SJCRH30 (cell line): ENCODE measurements at places on chromosomes 6 and 20.

DNA sequence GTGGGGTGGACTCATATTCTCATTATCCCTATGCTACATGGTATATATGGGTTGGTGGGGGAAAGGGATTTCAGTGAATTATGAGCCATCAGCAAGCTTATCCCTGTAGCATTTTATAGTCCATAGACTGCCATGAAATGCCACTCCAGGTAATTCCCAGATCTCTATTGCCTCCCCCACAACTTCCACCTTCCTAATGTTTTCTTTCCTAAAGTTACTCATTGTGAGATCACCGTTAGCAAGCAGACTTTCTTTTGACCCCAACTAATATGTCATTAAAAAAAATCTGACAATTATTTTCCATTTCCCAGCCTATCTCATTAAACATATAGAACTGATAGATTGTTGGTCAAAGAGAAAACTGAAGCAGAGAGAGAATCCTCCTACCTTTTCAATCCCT is 40.7 kb upstream of the TBX18 start:
- DNase-seq, result no peak

- DNase-seq, result peak; percentile 30
These were observed 4.5 kb downstream of the TP53INP2 start for GRCh38 chr20:34708621-34709043.

- DNase-seq, result peak; percentile 34
These were observed 256.5 kb downstream of the TRDN start for GRCh38 chr6:123380257-123380656.

DNA sequence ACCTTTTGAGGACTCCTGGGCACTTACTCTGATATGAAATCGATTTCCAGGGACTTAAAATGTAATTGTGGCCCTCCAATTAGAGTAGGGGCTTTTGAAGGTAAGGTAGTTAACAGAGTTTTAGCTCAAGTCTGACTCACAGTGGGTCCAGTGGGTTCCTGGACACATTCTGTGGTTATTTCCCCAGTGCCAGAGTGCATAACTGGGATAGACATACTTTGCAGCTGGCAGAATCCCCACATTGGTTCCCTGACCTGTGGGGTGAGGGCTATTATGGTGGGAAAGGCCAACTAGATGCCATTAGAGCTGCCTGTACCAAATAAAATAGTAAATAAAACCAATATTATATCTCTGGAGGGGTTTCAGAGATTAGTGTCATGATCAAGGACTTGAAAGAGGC is 243.8 kb upstream of the EPHA7 start:
- DNase-seq, result no peak

GRCh38 chr20:15406072-15406471 is 1068.7 kb upstream of the FLRT3 start:
- DNase-seq, result no peak

DNA sequence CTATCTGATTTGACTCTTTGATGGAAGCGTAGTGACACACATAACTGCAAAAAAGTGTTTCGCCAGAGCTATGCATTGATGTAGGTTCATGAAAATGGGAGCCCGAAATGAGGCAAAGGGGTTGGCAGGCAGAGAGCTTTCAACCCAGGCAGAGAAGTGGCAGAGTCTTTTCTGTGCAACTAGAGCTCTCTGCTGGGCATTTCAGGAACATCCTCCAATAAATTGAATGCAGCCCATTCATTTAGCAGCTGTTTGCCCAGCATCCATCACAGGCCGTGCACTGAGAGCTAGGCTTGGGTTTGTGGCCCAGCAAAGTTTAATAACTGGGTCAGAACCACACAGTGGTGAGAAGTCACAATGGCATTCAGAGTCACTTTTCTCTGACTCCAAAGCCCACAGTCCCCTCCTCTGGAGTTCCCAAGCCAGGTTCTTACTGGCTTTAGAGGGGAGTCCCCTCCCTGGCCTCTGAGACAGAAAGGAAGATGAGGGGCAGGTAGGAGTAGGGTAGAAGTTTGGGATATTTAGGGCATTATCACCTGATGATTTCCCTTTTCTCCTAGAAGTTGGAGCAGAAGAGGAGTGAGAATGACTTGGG is 31.8 kb upstream of the ELMO2 start:
- DNase-seq, result peak; percentile 82

DNA sequence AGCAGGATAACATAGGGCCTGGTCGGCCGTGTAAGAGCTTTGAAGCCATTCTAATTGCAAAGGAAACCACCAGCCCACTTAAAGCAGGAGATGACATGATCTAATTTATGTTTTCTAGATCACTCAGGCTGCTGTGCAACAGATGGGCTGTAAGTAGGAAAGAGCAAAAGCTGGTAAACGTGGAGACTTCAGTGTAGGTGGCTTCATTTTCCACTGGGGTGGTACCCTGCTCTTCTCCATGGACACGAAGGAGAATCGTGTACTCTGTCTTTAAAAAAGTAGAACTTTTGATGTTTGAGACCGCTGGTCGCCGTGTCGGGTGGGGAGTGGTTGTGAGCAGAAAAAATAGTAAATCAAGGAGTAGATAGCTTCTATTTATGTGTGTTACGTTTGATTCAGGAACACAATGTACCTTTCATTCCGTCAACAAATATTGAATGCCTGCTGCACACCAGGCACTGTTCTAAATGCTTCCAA is 6.4 kb downstream of the CASS4 start:
- DNase-seq, result no peak

- no peak for DNase-seq
These were observed 68.6 kb downstream of the MTFR2 start for GRCh38 chr6:136181512-136181833.

DNA sequence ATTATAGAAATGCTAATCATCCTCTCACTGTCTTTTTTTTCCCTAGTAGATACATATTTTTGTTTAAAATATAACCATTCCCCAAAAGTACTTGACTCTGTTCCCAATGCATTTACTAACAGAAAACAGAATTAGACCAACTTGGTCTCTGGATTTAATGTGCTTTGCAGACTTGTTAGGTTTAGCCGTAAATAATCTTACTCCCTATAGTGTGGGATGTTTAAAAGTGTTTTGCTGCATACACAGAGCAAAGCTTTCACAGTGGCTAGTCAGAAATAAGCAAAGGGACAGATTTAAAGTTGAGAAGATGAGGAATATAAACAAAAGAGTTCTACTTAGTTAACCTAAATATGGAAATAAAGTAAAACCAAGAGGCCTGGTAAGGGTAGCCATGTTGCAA is 527.5 kb downstream of the HDGFL1 start:
- DNase-seq, result no peak

DNA sequence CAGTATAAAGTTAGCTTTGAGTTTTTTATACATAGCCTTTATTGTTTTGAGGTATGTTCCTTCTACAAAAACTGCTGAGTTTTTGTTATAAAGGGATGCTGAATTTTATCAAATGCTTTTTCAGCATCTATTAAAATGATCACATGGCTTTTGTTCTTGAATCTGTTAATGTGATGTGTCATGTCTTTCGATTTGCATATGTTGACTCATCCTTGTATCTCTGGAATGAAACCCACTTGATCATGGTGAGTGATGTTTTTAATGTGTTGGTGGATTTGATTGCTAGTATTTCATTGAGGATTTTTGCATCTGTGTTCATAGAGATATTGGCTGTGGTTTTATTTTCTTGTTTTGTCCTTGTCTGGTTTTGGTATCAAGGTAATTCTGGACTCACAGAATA is 24.7 kb upstream of the BLCAP start:
- no peak for DNase-seq

DNA sequence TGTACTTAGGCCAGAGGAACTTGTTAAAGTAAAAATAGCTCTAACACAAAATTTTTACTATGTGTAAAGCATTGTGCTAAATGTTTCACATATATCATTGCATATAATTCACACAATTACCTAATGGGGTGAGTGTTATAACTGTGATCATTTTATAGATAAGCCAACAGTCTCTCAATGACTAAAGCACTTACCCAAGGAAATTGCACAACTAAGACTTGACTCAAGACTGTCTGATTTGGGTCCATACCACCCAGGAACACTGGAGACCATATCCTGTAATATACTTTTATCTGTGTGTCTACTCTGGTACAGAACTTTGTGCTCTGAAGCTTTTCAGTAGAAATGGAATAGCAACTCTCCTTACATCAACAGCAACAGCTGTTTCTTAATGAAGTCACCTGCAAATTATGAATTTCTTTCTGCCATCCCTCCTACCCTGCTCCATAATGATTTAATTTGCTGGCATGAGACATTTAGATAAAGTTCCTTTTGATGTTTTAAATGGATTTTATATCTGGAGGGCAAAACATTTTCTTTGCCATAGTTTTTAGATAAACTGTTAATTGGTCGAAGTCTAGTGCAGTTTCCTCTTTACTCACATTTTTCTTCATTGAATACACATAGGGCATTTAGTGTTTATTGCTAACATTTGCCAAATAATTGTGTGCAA is 47.5 kb downstream of the TSPYL4 start:
- DNase-seq, result no peak

- DNase-seq, result no peak
These were observed 553.7 kb downstream of the COL12A1 start for GRCh38 chr6:74651948-74652842.

GRCh38 chr6:138987080-138987642 is 892 bp downstream of the REPS1 start:
- DNase-seq, result no peak

DNA sequence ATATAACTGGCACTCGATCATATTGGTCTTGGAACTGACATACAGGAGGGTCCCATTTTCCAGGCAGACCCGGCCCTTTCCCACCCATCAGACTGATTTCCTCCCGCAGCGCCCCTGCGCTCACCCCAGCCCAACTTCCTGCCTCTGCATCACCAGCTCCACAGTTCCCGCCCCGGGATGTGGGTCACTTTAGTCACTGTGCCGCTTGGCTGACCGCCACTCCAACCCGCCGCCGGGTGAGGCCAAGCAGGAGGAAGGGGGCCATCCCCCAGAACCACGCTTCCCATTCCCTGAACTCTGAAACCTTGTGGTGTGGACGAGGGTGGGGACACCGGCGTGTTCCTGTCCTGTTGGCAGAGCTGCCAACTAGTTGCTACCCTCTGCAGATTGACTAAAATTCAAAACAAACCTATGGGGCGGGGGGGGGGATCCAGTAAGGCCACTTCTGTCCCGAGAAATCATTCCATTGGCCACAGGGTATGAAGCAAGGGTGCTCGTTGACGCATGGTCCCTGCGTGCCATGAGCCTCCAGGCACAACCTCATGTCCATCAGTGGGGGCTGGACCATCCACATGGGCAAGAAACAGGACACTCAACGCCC is 12.3 kb downstream of the TGM2 start:
- peak; percentile 79 for DNase-seq

GRCh38 chr6:63859528-63859927 is 223.9 kb downstream of the PHF3 start:
- no peak for DNase-seq

DNA sequence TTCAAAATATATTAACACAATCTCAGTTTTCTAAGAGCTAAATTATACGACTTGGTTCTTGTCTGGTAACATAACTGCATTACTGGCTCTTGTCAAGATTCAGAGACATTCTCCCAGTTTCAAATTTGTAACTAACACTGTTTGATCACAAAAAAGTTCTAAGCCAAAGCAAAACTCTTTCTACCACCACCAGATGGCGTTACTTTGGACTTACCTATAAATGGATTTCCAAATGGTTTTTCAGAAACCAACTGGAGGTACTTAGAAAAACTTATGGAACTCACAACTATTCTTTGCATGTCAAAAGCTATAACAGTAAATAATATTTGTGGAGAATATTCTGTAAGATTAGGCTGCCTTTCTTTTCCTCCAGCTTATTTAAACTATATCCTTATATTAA is 34.2 kb upstream of the GFRAL start:
- peak; percentile 8 for DNase-seq

DNA sequence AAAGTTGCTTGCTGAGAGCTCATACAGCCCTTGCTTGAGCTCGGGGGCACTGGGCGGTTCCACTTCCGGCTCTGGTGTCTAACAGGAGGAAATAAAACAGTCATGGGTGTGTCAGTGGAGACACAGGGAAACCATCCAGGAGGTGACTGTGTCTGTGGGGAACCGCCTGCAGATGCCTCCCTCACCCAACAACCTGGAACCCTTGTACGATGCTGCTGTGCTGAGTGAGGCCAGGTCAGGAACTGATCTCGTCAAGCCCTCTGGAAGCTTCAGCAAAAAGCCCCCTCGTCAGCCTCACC is 15.5 kb downstream of the TXNDC5 start:
- no peak for DNase-seq

DNA sequence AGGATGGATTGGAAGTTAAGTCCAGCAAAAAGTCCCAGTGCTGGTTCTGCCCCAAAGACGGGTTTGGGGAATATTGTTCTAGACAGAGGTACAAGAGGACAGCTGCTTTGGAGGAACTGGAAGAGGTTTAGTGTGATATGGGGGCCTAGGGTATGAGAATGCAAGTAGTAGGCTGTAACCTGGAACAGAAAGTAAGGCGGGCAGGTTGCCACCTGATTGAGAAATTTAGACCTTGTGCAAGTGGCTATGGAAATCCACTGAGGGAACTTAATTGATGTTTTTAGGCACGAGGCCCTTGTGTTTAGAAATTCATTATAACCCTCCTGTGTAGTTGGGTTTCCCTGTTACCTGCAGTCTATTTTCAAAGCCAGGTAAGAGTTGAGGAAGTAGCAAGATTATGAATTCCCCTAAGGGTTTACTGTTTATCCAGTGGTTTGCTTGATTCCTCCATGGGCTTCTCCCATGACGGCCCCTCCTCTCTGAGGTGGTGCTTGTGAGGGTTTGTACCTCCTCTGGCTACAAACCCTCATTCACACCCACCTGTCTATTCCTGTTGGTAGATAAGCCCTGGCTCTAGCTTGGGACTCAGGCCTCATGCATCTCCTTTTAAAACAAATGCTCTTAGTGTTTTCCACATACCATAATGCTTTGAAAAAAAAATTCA is 42.0 kb upstream of the BCAS1 start:
- DNase-seq, result no peak

- no peak for DNase-seq
These were observed 1515.9 kb upstream of the DEFB115 start for GRCh38 chr20:29741594-29741893.

DNA sequence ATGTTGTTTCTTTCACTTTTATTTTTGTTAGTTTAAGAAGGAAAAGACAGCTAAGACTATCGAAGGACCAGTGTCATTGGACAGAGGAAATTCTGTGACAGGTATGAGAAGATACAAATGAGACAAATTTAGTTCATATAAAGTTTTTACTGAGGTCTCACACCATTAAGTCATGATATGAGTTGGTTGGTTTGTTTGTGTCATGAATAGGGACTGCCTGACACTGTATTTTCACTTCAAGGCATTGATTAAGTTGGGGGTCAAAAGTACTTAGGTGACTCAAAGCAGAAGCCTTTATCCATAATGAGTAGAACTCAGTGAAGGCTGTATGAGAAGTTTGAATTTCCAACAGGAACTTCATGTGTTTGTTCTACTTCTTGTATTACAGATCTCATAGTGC is 21.3 kb upstream of the HIVEP2 start:
- DNase-seq, result no peak

- DNase-seq, result no peak
These were observed 86.5 kb upstream of the RREB1 start for GRCh38 chr6:7021301-7021700.

DNA sequence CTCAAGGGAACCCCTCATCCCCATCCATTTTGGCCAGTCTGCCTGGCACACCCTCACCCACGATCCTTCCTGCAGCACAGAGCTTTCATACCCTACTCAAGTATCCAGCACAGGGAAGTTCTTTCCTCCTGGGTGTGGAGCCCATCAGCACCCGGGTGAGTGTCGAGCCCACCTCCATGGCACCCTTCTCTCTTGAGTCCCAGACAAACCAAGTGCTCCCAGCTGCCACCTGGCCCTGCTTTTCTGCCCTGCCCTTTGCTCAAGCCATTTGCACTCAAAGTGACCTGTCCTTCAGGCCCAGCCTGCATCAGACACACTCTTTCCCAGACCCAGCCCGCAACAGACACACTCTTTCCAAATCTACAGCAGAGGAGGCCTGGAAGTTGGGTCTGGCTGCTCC is 257.2 kb downstream of the DLL1 start:
- no peak for DNase-seq
